ENCODE measurements at places on chromosomes 16 and 17. TPM values are rescaled to one million over a fixed set of nuclear protein-coding genes. Genes with fewer than 3 reads are reported as not detected.

The DERL2 gene
- total RNA-seq, result 23.1 TPM

- H3K27me3 ChIP-seq, result no peaks in the 10 kb centered on the region
- peaks cover 15% of the 10 kb centered on the region for H3K4me1 ChIP-seq
- H3K4me3 ChIP-seq, result no peak overlapping the region
- no peak for DNase-seq
- H3K36me3 ChIP-seq, result no peaks in the 10 kb centered on the region
Observed at GRCh38 chr16:23840310-23840709, 4.5 kb downstream of the PRKCB start.

DNA sequence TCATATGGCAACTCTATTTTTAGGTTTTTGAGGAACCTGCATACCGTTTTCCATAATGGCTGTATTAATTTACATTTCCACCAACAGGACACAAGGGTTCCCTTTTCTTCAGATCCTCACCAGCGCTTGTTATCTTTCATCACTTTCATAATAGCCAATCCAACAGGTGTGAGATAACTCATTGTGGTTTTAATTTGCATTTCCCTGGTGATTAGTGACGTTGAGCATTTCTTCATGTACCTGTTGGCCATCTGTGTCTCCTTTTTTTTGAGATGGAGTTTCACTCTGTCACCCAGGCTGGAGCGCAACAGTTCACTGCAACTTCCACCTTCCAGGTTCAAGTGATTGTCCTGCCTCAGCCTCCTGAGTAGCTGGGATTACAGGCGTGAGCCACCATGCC is 36.2 kb upstream of the ABCC3 start:
- no peak overlapping the region for H3K27ac ChIP-seq
- no peak overlapping the region for H3K4me3 ChIP-seq
- DNase-seq, result no peak
- no peaks in the 10 kb centered on the region for H3K4me1 ChIP-seq
- H3K27me3 ChIP-seq, result no peaks in the 10 kb centered on the region

The CACNG5 gene
- total RNA-seq, result not detected

- no peak for DNase-seq
- H3K27ac ChIP-seq, result no peak overlapping the region
- no peaks in the 10 kb centered on the region for H3K27me3 ChIP-seq
- H3K4me3 ChIP-seq, result no peak overlapping the region
- peaks cover 18% of the 10 kb centered on the region for H3K4me1 ChIP-seq
Observed at GRCh38 chr17:63686138-63686685, 13.7 kb downstream of the LIMD2 start.

DNA sequence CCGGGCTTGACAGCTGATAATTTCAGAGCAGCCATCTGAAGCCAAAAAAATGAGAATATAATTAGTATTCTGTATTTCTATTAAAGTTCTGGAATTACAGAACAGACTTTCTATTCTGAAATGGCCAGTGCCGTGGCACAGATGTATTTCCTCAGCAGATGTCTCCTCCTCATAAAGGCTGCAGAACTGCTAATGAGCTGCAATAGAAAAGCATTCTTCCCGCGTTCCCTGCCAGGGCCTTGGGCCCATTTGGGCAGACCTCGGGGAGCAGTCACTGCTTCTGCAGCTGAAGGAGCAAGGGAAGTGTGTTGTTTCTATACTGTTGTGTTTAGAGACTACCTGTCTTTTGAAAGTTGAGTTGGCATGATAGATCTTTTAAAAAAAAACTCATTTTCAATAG is 152.6 kb upstream of the CACNG5 start:
- no peak overlapping the region for H3K27ac ChIP-seq
- no peaks in the 10 kb centered on the region for H3K27me3 ChIP-seq
- no peak overlapping the region for H3K4me3 ChIP-seq
- no peaks in the 10 kb centered on the region for H3K36me3 ChIP-seq
- H3K4me1 ChIP-seq, result peaks cover 14% of the 10 kb centered on the region

DNA sequence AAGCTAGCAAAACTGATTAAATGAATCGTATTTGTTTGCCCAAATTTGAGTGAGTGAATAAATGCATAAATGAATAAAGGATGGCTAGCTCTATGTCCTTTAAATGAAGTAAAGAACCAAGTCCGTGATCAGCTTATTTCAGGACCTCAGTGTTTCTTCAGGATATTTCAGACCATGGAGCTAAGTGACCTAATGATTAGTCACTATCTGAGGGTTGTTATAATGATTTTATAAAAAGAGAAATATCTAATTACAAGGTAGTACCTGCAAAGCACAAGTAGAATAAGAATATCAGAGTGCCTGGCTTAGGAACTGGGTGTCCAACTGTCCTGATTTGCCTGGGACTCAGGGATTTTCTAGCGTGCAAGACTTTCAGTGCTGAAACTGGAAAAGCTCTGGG is 12.5 kb downstream of the KCNJ2 start:
- H3K4me1 ChIP-seq, result peaks cover 12% of the 10 kb centered on the region
- DNase-seq, result no peak
- no peak overlapping the region for H3K27ac ChIP-seq
- no peak overlapping the region for H3K4me3 ChIP-seq

GRCh38 chr17:66985338-66986237 is 21.1 kb downstream of the CACNG4 start:
- DNase-seq, result no peak
- H3K27ac ChIP-seq, result no peak overlapping the region
- no peaks in the 10 kb centered on the region for H3K36me3 ChIP-seq
- H3K4me1 ChIP-seq, result no peaks in the 10 kb centered on the region

Data from vagina (tissue), 2 donors.